ENCODE measurements at places on chromosomes 12 and 14.

GRCh38 chr12:63935361-63935760 lies 90.9 kb downstream of the SRGAP1 start:
- DNase-seq, result no peak

- no peak for DNase-seq
These were observed 1005.5 kb downstream of the NRXN3 start for GRCh38 chr14:79175671-79176070.

DNA sequence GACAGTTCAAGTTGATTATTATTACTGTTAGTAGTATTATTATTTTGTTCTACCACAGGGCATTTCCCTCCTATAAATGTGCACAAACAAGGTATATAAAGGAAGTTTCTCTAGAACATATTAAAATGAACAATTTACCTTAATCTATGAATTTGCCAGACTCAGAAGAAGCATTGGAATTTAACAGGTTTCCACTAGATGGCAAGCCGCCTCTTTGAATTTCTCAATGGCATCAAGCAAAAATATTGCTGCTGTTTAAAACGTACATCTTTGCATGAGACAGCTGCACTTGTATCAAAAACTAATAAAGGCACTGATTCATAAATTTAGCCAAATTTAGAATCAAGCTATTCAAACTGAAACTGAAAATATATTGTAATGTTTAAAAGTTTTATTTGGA lies 34.6 kb upstream of the MIS18BP1 start:
- DNase-seq, result no peak

GRCh38 chr12:68304626-68305025 lies 27.5 kb downstream of the MDM1 start:
- DNase-seq, result no peak

DNA sequence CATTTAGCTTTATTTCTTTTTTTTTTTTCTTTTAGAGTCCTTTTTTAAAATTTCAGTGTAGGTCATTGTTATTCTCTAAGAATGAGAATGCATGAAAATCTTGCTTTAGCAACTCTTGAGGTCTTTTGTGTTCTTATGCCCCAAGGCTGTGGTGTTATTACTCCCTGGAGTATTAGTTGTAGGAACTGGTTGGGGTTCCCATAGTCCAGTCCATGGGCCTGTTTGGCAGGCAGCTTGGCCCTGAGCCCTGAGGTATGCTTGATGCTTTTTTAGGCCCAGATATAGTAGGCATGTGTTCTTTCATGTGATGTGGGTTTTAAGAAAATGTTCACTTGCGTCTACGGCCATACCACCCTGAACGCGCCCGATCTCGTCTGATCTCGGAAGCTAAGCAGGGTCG lies 1.6 kb downstream of the FAM234B start:
- DNase-seq, result no peak
